ENCODE measurements at places on chromosomes 7 and 10.

- DNase-seq, result no peak
Observed at GRCh38 chr10:70274643-70275042, 9.2 kb downstream of the NPFFR1 start.

GRCh38 chr7:24907311-24907886 is 72.6 kb downstream of the OSBPL3 start:
- DNase-seq, result no peak

- no peak for DNase-seq
Observed at GRCh38 chr10:115974816-115975430, 298.1 kb downstream of the GFRA1 start.

DNA sequence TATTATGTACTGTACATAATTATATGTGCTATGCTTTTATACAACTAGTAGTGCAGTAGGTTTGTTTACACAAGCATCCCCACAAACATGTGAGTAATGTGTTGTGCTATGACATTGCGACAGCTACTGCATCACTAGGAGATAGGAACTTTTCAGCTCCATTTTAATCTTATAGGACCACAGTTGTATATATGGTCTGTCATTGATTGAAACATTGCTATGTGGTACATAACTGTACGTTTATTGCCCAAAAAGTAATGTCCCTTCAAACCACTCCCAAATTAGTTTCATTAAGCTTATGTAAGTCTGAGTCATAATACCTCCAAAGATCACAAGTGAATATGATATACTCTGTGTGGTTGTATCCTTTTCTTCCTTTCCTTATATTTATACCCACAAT is 183.2 kb upstream of the POT1 start:
- DNase-seq, result no peak

- DNase-seq, result no peak
Observed at GRCh38 chr7:127525866-127526480, 59.4 kb downstream of the GCC1 start.

DNA sequence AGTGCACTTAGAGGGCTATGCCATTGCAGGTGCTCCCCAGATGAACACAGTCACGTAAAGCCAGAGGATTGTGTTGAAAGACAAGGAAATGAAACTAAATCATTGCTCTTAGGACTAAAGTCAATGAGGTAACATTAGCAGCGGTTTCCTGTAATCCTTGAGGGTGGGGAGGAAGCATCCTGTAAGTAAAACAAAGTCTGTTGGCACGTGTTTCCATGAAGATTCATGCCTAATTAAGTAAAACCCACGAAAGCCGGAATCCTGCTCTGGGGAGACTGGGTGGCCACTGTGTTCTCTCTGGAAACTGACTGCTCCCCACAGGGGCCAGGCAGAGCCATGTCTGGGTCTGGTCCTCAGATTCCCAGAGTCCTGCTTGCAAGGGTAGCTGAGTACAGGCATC is 18.3 kb downstream of the STEAP1B start:
- no peak for DNase-seq

GRCh38 chr10:18282094-18282493 is 141.9 kb downstream of the CACNB2 start:
- no peak for DNase-seq

DNA sequence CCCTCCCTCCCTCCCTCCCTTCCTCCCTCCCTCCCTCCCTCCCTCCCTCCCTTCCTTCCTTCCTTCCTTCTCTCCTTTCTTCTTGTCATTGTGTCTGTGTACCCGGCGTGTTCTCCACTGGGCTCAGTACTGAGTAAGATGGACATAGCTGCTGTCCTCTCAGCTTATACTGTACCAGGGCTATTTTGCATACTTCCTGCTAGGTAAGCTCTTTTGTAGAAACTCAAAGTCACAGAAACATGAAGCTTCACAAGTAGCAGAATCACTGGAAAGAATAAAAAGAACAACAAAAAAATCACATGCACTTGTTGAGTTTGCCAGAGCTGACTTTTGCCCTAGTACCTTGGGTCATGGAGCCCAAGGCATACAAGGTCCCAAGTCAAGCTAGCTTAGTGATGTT is 125.7 kb downstream of the PLPP4 start:
- DNase-seq, result no peak

DNA sequence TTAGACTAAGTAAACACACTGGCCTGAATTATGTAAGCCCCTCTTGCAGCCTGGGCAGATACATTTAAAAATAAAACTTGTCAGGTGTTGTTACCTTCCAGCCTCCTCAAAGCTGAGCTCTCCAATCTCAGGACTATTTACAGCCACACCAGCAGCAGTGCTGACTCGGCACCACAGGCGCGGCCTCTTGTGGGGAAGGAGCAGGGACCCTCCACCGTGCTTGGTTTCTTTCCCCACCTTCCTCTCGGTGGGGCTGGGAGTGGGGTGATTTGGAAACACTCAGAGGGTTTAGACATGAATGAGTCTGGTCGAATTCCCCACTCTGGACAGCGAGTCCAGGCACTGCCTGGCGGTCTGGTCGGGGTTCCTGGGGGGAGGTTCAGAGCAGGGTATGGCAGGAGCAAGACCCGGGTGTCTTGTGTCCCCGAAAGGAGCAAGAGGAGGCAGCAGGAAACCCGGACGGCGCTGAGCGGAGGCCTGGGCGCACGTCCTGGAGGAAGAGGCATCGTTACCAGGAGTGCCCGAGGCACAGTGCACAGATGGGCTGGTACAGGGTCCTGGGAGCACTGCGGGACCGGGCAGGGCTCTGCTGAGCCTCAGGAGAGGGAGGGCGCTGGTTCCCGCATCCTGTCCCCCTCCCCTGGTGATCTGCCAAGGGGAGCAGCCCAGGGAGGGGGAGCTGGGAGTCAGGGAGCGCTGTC is 29.2 kb upstream of the CFAP46 start:
- DNase-seq, result no peak

DNA sequence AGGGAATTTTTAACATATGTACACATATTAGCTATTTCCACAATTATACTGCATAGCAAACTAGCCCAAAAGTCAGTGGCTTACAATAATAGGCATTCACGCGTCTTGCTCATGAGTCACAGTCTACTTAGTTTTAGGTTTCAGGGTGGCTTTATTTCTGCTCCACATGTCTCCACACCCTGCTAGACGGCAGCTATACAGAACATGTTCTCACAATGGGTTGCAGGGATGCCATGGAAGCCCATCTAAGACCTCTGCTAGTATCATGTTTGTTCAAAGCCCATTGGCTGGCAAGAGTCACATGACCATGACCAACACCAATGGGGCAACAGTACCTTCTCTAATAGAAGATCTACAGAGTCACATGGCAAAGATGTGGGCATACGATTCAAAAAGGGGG is 96.3 kb upstream of the NEBL start:
- no peak for DNase-seq

- DNase-seq, result no peak
Observed at GRCh38 chr7:29871787-29872398, 65.6 kb downstream of the WIPF3 start.

DNA sequence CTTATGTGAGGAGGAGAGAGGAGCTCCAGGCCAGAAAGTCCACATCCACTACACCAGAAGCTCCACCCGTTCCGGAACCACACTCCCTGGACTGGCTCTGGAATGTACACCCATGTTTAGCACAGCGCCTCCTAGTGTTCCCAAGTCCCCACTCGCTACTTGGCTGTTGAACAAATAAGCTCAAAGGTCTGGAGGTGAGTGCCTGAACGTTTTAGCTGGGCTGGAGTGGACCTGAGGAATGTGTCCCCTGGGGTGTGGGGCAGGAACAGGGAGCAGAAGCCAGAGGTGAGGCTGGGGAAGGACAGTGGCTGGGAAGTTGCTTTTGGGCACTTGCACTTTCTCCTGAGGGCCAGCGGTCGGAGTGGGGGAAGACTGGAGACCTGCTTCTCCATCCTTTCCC is 164.1 kb upstream of the CDCA7L start:
- DNase-seq, result no peak

DNA sequence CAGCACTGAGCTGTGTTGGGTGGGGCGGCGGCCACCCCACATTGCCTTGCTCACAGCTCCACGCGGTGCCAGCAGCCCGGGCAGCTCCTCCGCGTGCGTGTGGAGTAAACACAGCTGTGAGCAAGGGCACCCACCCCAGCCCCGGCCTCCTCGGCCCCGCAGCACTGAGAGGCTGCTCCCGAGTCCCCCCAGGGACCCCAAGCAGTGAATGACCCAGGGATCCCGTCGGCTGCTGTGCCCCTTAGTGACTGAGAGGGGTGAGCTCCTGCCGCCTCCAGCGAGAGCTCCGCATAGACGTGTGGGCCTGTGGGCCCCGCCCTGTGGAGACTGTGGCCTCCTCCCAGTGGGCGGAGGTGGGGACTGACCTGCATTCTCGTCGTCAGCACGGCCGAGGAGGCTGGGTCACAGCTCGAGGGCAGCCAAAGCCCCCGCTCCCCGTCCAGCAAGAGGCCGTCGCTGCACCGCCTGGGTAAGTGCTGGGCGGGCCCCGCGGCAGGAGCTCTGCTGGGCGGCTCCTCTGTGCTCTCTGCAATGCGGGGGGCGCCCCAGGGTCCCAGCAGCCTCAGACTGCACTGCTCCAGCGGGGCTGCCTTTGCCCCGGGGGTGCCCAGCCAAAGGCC is 29.9 kb upstream of the UTF1 start:
- DNase-seq, result no peak

- DNase-seq, result no peak
Observed at GRCh38 chr10:15121707-15122106, 24.6 kb downstream of the RPP38 start.

- DNase-seq, result no peak
Observed at GRCh38 chr10:110840923-110841428, 30.8 kb upstream of the PDCD4 start.

GRCh38 chr7:7989133-7989532 is 20.5 kb downstream of the GLCCI1 start:
- DNase-seq, result no peak

DNA sequence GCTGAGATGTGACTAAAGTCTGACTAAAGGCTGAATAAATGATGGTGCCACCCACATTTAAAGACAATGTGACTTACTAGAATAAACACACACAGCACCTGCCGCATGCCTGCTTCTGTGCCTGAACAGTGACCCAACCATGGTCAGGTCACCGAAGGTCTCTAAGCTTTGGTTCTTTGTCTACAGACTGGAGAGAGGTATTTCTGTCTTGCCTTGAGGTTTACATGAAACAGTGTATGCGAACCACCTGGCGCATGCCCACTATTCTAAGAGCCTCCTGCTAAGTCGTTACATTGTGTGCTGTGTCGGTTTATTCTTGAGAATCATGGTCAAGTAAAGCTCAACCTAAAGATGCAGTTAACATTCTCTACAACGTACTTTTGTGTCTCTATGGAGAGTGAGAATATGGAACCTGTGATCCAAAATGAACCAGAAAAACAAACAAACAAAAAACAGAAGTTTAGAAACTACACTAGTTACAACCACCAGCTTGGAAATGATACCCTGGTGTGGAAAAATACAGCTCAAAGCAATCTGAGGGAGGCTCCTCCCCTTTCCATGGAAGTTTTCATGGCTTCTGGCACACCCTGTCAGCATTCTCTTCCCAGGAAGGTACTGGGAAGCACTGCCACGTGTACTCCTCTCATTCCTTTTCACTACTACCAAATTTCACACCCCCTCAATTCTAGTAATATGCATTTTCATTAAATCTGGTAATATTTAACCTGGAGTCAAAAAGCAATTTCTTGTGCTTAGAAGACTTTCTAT is 40.0 kb downstream of the VOPP1 start:
- no peak for DNase-seq

GRCh38 chr10:19832699-19833098 is 16.5 kb downstream of the PLXDC2 start:
- no peak for DNase-seq

DNA sequence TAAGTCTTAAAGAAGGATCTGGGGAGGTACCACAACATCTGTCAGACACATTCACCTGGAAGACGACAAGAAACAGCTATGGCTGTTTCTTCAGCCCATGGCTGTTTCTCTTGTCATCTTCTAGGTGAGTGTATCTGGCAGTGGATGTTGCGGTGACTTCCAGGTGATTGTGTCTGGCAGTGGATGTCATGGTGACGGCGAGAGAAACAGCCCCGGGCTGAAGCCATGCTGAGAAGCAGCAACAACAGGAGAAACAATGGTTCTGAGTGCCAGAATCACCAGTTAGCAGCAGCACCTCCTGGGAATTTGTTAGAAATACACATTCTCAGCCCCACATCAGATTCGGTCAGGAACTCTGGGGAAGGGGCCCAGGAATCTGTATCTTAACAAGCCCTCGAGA is 68.6 kb upstream of the SYPL1 start:
- DNase-seq, result no peak

- DNase-seq, result no peak
Observed at GRCh38 chr7:18700147-18700546, 204.6 kb downstream of the HDAC9 start.

GRCh38 chr7:37987732-37988131 is 67.3 kb downstream of the EPDR1 start:
- no peak for DNase-seq

All from NCI-H446 treated with DMSO at 0.1 percent for 48 hours (cell line).